NCI-H2081 treated with DMSO at 0.1 percent for 48 hours (cell line): ENCODE measurements at places on chromosomes 13 and 19.

- no peak for DNase-seq
Observed at GRCh38 chr19:33629826-33630375, 8.1 kb downstream of the CHST8 start.

DNA sequence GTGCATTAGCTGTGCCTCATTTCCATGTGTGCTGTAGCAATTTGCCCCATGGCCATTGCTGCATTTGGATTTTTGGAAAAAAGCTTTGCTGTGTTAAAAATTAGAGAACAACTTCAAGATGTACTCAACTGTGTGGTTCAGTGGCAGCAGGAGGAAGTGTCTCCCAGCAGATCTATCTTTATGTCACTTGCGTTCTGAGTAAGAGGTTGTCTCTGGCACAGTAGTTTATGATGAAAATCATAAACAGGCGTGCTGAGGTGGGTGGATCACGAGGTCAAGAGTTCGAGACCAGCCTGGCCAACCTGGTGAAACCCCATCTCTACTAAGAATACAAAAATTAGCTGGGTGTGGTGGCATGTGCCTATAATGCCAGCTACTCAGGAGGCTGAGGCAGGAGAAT lies 29.0 kb upstream of the RNF17 start:
- DNase-seq: no peak

DNA sequence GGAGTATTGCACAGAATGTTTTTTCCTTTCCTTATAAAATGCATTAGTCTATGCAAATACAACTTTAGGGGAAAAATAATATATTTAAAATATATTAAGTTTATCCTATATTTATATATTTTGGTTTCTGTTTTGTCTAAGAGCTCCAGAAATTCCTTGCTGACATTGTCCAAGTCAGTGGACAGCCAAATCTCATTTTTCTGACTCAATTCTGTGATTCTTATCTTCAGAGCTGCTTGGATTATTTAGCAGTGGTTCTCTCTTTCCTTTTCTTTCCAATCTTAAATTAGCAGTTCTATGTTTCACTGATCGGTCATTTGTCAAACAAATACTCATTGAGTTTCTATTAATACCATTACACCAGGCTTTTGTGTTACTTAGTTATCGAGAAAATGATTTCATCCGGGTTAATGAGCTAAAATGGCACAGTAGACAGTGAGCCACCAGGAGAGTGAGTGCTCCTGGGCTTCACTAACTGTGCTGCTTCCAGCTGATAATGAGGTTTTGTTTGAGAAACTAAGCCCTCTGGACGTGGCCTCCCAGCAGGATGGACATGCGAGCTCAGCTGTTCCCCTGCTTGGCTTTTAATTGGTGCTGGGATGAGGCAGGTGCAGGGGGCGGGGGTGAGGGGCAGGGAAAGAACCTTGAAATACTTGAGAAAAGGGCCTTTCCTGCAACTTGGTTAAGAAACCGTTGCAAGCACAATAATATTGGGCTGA lies 44.0 kb downstream of the ATP11A start:
- peak; percentile 60 for DNase-seq

- no peak for DNase-seq
Observed at GRCh38 chr19:47637550-47637949, 28.6 kb downstream of the BICRA start.

DNA sequence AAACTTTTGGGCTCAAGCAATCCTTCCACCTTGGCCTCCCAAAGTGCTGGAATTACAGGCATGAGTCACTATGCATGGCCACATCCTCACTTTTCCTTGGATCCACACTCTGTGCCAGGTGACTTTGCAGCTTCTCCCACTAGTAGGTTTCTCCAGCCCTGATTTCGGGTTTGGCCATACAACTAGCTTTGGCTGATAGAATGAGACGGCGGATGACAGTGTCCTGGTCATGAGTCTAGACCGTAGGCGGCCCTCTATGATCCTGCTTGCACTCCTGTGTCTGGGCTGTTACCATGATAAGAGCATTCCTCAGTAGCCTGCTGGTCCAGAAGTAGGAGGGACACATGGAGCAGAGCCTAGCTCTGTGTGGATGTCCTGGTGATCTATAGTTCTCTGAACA lies 112.5 kb upstream of the KL start:
- DNase-seq: no peak

GRCh38 chr13:24142886-24143285 lies 17.6 kb upstream of the SPATA13 start:
- no peak for DNase-seq

GRCh38 chr19:55667958-55668357 lies 7.1 kb upstream of the EPN1 start:
- DNase-seq: no peak

DNA sequence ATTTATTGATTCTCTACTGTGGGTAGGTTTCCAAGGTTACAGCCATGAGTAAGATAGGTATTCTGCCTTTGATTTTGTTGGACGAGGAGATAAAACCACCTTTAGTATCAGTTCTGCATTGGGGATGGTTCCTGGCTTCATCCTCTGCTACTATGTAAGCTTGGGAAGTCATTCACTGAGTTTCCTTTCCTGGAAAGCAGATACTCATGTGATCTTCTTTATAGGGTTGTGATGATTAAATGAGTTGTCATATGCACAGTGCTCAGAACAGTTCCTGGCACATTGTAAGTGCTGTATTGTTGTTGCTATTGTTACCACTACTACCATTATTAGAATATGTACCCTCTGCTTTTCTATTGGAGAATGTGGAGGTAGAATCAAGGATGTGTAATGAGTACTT lies 13.1 kb upstream of the WTIP start:
- no peak for DNase-seq

DNA sequence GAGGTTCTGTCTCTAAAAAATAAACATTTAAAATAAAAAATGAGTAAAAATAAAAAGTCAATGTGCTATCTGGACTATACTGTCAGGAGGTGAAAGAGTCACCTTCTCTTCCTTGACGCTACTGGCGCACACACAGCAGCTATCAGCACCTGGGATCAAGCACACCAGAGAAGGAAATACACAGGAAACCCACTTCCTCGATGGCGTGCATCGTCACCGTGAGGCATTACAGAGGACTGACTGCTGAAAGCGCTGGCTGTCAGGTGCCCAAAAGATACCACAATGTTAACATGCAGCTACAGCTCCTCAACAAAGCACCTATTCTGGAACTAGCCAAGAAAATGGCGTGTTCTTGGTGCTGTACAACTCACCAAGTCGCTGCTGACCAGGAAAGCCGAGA lies 6.1 kb downstream of the SLC35E1 start:
- DNase-seq: no peak

DNA sequence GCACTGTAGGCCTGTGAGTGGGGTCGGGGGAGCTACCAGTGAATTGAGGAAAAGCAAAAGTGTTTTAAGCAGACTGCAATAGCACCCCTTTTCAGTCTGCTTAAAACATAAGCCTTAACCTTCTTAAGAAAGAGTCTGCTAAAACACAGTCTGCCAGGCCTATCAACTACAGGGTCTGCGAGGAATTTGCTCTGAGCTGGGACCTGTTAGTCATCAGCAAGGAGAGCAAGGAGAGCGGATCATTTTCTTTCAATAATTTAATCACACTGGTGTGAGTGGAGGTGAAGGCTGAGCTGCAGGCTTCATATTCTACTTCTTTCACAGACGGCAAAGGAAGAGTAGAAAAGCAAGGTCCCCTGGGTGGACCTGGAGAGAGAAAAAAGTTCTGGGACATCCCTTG lies 342.7 kb downstream of the ENOX1 start:
- no peak for DNase-seq

DNA sequence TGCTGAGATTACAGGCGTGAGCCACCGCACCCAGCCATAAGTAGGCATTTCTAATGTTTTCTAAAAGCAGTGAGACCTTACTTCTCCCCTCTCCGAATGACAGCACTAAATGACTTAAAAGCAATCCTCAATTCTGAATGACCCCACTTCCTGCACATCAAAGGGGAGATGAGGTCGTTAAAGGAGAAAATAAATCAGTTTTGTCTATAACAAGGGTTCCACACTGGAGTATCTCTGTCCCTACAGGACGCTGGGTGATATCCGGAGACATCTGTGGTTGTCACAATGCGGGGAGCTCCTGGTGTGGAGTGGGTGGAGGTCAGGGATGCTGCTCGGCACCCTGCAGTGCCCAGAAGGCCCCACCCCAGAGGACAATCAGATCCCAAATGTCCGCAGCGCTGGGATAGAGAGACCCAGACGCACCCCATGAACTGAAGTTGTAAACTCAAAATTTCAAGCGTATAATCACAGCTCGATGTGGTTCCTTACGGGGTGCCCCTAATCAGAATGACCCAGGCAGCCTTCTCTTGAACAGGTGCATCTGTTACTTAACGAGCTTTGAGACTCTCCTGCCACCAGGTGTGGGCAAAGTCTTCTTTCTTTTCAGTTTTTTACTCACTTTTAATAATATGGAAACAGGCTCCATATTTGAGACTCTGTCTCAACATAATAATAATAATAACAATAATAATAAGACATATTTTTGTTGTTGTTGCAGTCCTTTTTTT lies 2.9 kb downstream of the GNG7 start:
- no peak for DNase-seq

DNA sequence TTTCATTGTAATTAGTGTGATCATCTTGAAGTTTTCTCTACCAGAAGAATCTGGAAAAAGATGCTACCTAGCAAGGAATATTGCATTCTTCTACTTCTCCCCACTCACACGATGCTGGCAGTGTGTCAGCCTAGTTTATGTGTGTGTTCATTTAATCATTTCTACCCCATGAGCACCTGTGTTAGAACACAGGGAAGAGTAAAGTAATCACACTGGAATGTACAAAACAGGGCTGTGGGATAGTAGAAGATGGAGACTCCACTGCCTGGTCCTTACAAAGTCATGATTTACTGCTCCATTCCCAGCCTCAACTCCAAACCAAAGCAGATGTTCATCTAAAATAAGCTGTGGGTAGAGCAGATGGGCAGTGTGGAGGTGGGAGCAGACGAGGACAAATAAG lies 47.7 kb upstream of the RGCC start:
- no peak for DNase-seq

GRCh38 chr13:100235311-100235901 lies 146.5 kb downstream of the PCCA start:
- DNase-seq: peak; percentile 62

DNA sequence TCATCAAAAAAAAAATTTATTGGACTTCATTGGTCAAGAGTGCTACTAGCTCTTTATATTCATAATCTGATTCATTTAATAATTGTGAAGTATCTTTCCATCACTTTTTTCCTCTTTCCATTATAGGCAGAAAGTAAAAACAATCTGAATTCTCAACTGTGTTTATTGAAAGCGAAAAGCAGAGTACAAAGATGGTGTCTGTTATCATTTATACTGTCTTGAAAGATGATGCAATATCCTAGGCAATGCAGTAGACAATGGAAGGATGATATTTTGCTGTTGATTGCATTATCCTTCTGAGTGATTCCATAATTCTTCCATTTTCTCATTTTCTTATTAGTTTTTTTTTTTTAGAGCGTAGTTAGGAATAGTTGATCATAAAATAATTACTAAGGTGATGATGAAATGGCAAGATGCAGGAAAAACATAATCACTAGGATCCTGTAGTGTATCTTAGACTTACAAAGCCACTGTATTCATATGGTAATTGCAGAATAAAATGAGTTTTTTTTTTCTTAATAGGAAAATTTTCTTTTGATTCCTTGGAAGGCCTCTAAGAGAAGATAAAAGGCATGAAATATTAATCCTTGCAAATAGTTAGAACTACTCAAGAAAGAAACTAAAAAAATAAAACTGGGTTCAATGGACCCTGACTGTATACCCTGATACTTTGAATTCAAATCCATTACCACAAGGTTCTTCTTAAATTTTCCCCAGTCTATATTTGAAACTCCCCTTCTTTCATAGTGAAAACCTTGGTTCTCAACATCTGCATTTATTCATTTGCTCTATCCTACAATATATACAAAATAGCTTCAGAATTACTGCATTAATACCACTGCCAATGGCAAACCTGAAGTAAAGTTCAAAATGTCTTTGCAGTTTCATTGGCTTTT lies 11.6 kb downstream of the URI1 start:
- no peak for DNase-seq

DNA sequence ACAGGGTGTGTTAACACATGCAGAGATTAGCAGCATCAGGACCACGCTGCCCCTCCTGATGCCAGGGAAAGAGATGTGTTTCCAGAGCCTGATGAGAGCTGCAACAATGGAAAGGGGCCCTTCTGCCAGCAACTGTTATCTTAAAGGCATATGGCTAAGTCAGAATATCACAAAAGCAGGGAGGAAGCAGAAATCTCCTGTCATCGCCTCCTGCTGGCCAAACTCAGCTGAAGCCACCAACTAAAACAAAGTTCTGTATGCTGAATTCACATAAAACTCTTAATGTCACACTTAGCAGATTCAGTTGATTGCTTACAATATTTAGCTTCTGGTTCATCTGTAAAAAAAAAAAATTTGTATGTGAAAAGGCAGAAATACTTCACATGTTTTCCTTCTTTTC lies 178.2 kb downstream of the GPC5 start:
- DNase-seq: no peak

DNA sequence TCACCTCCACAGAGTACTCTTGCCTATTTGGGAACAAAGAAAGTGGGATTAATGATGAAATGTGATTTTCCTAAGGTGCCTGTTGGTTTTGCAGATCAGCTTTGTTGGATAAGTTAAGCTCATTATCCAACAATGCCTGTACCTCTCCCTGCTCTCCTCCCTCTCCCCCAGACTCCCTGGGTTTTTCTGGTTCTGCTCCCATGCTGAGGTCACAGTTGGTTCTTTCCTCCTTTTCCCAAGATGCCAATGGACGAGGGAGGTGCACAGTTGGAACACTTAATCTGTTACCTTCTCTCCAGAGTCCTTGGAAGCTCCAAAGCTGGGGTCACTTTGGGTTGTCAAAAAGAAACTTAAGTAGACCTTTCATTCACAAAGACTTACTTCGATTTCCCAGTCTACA lies 1.6 kb downstream of the OXGR1 start:
- DNase-seq: no peak

DNA sequence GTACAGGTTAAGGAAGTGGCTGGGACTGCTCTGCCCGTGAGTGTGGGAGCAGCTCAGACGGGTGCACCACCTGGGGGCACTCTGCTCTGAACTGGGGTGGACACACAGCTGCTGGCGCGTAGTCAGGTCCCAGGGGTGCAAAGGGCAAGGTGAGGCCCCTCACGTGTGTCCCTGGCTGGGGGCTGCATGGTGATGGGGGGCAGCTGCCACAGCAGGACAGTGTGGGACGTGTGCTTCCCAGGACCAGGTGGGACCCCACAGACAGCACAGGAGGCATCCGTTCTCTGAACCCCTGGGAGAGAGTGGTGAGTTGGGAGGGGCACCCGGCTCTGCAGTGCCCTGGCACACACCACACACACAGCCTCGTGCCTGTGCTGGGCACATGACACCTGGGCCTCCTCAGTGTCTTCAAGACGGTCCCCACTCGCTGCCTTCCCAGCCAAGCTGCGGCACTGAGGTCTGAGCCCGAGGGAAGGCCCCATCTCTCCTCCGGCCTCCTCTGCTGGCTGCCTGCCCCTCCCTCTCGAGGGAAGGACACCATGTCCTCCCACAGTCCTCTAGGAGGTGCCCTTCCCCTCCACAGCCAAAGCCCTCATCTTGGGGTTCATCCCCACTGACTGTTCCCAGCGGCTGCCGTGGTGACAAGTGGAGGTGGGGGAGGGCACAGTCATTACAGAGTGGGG lies 24.7 kb downstream of the CILP2 start:
- DNase-seq: no peak
